ENCODE measurements at places on chromosomes 13 and 19.

GRCh38 chr19:47221890-47222289 lies 9.1 kb downstream of the BBC3 start:
- DNase-seq: no peak

GRCh38 chr19:8686549-8686948 lies 12.0 kb downstream of the ACTL9 start:
- no peak for DNase-seq

GRCh38 chr13:106373989-106374572 lies 161.4 kb downstream of the EFNB2 start:
- DNase-seq: no peak

GRCh38 chr19:37979547-37980082 lies 72.6 kb downstream of the SIPA1L3 start:
- DNase-seq: no peak

Measured in effector memory CD4-positive, alpha-beta T cell (primary cell).